ENCODE measurements at places on chromosomes 1 and 21.

GRCh38 chr1:67214420-67215174 lies 48.3 kb downstream of the IL23R start:
- no peak for DNase-seq

- DNase-seq = no peak
Observed at GRCh38 chr1:67560580-67561255, 124.3 kb upstream of the GADD45A start.

DNA sequence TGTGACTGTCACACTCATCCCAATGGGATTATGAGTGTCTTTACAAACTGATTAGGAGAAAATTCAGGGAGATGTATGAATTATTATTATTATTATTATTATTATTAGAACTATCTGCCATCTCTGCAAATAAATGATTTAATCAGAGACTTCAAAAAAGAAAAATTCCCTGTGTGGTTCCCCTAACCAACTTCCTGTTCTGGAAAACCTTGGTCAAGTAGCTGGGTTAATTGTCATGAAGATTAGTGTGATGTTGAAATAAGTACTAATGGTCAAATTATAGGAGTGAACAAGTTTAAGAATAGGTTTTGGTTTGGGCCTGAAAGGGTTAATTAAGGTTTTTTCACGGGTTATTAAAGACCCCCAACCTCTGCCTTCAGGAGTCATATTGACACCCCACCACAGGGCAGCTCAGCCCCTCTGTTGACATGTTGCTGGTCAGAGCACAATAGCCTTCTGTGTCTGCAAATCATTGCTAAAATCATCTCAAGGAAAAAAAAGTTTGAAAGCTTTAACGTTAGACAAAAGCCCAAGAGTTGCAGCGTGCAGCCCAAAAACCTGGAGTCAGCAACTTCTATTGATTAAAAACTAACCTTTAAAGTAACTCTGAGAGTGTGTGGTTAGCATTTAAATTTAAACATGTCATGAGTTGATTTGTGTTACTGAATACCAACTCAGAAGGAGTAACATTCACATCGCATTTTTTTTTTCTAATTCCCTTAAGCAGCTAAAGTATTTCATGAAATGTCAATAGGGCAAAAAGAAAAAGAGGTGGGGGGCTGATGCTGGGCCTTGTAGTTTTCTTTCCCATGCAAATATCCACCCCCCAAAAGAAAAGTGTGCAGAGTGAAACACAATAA lies 272.5 kb downstream of the TM2D1 start:
- no peak for DNase-seq

DNA sequence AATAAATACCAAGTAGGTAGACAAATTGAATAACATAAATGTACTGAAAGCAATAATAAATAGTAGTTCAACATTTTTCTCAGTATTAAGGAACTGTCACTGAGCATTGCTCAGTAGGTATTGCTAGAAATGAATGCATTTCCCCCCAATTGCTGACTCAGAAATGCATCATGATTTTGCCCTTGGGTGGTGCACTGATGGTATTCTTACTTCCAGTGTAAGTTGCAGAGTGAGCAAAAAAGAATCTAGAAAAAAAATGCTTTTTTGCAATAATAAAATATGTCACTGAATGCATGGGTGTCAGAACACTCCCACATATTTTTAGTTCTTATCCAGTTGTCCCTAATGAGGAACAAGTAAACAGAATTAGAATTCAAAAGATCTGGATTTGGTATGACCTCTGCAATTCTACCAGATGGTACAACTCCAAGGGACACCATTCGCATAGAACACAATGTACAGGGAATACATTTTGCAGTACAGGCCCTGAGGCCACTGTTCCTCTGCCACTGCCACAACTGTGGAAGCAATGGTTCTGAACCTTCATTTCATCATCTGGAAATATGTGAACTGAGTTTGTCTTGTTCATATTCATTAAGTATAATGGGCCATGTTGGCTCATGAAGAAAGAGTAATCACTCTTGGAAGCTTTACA lies 78.0 kb downstream of the ATP6V1G3 start:
- no peak for DNase-seq

DNA sequence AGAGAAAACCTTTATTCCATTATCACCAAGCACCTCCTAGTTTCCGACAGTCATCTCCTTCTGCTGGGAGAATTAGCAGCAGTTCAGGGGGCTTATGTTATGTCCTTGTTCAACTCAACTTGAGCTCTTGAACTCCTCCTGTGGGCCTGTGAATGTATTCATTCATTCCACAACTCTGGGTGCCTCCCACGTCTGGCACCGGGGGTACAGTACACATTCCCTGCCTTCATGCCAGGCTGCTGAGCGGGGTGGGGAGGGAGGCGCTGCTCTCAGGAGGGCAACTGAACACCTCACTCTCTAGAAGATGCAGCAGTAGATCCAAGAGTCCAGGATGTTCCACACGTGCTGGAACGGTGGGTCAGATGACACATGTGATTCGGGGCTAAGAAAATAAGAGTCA lies 4.3 kb upstream of the MX2 start:
- DNase-seq = no peak

DNA sequence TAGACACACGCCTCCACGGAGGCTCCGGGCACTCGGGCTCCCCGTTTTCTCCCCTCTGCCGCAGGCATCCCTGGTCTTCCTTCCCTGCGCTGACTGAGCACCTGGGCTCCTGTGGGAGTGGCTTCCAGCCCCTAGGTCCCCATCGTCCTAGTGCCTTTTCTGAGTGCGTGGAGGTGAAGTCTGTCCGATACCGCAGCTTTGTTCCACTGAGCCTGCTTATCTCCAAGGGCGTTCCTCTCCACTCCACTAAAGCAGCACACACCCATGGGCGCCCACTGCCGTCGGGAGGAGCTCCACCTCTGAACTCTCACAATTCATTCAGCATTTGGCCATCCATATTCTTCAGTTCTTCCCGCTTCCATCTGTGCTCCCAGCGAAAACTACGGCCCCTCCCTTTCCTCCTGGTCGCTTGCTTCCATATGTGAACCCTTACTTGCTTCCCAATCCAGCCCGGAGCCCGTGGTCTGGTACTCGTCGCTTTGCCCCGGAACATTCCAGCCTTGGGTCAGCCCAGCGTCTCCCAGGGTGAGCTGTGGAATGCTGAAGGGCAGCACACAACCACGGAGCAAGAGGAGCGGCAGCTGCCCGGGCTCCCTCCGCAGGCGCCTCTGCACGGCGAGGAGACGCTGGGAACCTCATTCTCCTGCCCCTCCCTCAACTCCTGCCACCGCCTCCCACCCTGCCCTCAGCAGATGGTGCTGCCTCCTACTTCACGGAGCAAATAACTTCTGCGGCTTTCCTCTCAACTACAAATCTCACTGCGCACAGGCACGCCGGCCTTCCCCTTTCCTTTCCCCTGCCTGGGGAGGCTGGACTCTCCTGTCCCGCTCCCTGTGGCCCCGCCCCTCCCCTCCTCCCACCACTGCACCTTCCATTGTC lies 27.5 kb downstream of the ATP8B2 start:
- DNase-seq = no peak

DNA sequence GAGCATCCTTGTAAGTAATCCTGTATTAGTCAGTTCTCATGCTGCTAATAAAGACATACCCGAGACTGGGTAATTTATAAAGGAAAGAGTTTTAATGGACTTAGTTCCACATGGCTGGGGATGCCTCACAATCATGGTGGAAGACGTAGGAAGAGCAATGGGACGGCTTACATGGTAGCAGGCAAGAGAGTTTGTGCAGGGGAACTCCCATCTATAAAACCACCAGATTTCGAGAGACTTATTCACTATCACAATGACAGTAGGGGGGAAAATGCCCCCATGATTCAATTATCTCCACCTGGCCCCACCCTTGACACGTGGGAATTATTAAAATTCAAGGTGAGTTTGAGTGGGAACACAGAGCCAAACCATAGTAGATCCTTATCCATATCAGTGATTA lies 124.7 kb downstream of the HIVEP3 start:
- no peak for DNase-seq

- DNase-seq = no peak
Observed at GRCh38 chr1:2855206-2856065, 53.9 kb upstream of the TTC34 start.

- no peak for DNase-seq
Observed at GRCh38 chr1:169090308-169090899, 16.1 kb upstream of the ATP1B1 start.

DNA sequence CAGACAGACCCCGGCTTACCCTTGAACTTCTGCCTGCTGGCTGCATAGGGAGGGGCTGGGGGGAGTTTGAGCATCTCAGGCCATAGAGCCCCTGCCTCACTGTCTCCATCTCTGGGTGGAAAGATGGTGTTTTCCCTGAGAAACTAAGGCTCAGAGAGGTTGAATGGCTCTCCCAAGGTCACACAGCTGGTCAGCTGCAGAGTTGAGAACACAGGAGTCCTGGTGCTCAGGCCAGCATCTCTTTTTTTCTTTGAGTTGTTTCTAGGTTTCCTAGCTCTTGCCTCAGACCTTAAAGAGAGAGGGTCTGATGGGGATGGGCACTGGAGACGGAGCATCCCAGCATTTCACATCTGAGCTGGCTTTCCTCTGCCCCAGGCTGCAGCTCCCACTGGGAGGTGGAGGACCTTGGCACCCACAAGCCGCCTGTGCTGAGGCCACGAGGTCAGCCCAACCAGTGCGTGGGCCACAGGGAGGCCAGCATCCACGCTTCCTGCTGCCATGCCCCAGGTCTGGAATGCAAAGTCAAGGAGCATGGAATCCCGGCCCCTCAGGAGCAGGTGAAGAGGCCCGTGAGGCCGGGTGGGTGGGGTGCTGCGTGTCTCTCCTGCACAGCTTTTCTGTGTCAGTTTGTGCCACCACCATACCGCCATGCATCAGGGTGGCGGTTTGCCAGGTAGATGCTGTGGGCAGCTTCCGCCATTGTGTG lies 21.8 kb downstream of the PCSK9 start:
- DNase-seq = no peak

DNA sequence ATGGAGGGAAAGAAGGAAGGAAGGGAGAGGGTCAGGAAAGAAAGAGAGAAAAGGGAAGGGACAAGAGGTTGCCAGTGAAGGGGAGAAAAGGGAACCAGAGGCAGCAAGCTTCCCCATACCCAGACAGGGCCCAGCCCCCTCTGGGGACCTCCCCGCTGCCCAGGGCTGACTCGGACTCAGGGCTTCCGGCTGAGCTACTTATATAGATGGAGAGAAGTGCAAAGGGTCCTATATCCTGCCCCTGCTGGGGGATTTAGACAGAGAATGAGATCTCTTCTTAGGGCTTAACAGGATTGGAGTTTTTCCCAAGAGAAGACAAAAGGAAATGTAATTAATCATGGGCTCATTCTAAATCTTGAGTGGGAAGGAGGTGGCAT lies at the start of gene ETV3L:
TSS of gene ETV3L (minus strand) at position 176 of the 377 bp plus-strand sequence. CDS start 285 bp downstream, outside the sequence.
- no peak for DNase-seq

- no peak for DNase-seq
Observed at GRCh38 chr1:222627232-222627631, 9.3 kb downstream of the MIA3 start.

DNA sequence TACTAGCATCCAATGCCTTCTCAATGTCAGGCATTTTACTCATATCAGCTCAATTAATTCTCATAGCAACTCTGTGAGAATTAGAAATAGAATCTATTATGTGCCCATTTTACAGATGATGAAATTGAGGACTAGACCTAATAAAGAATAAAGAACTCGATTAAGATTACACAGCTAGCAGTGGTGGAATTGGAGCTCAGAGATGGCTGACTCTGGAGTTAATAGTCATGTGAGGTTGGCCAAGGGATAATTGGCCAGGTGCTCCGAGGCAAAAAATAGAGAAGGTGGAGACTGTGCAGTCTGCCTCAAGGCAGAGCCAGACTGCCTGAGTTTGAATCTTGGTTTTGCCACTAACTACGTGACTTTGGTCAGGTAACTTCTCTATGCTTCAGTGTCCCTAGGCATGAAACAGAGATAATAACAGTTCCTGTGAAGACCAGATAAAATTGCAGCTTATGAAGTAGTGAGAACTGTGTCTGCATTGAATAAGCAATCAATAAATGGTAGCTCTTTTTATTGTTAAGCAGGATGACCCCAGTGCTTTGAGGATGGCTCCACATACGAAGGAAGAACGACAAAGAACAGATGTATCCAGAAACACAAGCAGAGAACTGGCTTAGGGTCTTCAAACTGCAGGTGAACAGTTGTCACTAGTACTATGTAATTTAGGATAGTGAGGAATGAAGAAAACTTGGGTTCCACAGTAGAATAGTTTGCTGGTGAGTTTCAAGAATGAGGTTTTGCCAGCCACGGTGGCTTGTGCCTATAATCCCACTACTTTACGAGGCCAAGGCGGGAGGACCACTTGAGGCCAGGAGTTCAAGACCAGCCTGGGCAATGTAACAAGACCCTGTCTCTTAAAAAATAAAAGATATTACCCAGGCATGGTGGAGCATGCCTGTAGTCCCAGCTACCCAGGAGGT lies 6.9 kb upstream of the CCSAP start:
- DNase-seq = no peak

GRCh38 chr1:160428655-160429054 lies 28.3 kb downstream of the VANGL2 start:
- no peak for DNase-seq

DNA sequence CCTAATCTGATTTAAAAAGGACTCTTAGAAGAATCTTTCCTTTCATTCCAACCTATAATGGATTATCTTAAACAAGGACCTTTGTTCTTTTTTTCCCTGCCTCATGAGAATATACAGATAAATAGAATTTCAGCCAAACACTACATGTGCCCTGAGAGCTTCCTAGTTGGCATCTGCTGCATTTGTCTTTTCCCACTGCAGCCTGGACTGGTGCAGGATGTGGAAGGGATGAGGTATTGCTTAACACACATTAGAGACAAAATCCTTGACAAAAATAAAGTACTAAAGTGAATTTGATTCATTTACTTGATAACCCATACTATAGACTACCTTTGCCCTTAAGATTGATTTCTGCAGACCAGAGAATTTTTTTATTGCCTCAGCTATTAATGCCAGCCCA lies 59.5 kb downstream of the PALMD start:
- no peak for DNase-seq

GRCh38 chr1:116012716-116013115 lies 36.4 kb downstream of the SLC22A15 start:
- no peak for DNase-seq

DNA sequence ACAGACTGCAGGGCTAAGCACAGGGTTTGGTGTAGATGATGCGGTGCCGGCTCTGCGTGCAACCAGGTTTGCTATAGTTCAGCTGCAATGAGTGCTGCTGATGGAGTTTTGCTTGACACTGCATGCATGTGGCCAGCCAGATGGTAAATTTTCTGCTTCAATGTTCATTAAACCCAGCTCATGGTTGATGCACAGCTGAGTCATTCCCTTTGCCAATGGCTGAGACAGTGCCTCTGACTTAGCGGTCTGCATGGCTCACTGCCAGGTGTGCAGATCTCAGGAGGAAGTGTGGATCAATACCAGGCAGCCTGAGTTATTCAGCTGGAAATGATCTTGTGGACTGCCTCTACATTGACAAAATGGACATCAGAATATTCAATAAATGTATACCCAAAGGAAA lies 172.7 kb upstream of the ZP4 start:
- DNase-seq = no peak

DNA sequence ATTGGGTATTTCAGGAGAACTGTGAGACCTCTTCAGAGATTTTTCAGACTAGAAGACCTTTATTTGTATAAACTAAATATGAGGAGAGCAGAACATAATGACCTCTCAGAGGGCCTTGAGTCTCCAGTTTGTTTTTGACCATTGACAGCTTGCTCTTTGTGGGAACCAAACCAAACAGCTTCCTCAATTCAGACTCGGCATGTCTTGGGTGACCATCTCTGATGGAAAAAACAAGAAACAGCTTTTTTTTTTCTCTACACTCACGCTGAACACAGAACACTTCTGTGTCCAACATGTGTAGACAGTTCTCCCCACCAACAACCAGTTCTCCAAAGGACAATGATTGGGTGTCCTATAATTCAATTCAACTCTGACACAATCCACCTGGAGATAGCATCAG lies 11.5 kb downstream of the ATP1A4 start:
- DNase-seq = no peak

- no peak for DNase-seq
Observed at GRCh38 chr1:15475752-15476314, at the start of gene CELA2B. Gene CELA2B, plus strand, starts transcription at chr1:15476104. Its CDS starts 22 bp downstream, at chr1:15476126.
